ENCODE measurements at places on chromosomes 7 and 10.

DNA sequence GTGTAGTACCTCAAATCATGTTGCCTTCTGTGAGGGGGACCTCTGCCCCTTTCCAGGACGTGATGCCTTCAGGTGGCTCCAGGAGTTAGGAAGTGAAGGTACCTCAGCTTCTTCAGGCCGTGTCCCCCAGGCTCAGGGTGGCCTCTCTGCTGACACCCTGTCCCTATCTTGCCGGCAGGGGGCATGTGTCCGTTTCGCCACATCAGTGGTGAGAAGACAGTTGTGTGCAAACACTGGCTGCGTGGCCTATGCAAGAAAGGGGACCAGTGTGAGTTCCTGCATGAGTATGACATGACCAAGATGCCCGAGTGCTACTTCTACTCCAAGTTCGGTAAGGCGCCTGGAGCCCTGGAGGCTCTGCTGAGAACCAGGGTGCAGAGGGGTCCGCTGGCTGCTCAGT is 9.2 kb downstream of the CPSF4 start:
- DNase-seq, result no peak

- DNase-seq, result no peak
Observed at GRCh38 chr7:145957160-145957890, 159.3 kb upstream of the CNTNAP2 start.

DNA sequence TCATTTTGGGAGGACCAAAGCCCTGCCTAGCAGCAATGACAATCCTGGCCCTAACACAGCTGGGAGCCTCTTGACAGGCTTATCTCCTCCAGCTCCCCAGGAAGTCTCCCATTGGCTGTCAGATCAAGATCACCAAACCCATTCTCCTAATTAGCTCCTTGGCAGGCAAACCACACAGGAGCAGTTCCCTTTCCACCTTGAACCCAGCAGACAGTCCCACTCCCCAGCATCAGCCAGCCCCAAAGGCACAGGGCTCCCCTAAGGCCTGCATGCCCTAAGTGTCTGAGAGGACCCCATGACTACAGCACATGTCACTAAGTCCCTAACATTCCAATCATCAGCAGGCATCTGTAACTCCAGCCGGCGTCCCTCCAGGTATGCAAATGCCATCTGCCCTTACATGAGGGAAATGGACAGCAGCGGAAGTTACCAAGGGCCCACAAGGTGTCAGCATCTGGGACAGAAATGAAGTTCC is 348.5 kb downstream of the KCNMA1 start:
- no peak for DNase-seq

DNA sequence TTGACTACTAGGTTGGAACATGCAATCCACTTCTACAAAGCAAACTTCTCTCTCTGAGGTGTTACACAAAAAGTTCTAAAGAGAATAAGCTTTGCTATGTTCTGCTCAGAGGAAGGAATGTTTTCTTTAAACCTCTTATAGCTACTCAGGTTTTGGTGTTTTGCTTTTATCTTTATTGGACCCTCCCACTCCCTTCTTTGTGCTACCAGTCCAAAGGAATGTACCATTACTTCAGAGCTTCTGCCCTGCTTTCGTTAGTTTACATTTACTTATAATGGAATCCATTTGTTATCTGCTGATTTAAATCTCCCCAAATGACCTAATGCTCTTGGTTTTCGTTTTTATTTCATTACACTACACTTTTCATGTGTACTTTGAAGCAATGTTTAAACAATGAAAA is 154.9 kb downstream of the ATE1 start:
- DNase-seq, result no peak

- DNase-seq, result no peak
Observed at GRCh38 chr10:117638664-117639200, 96.2 kb downstream of the EMX2 start.

DNA sequence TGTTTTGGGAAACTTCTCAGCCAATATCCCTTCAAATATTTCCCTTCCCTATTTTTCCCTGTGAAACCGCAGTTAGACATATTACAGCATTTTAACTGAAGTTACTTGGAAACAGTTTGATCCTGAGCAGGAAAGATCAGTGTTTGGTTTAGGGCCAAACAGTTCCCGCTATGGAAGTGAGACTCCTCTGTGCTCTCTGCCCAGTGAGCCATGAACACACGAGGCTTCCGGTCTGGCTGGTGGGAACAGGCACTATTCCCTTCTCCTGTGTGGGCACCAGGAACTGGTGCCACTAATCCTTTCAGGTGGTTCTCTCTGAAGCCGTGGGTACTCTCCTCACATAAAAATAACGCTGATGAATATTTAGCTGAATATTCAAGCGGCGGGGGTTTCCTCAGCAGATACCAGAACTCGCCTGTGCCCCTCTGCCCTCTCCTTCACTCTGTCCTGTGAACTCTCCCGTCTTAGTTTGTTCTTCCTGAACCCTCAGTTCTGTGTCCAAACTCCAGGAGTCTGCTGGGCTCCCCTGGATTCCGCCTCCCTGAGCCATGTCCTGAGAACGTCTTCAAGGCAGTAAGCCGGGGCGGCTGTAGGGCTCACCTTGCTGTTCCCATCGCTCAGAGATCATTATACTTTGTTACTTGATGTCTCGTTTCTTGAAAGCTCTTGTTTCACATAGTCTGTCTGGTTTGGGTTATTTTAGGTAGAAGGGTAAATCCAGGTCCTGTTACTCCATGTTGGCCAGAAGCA is 25.7 kb downstream of the FOXL3 start:
- no peak for DNase-seq

- no peak for DNase-seq
Observed at GRCh38 chr7:55365205-55365674, at the start of gene LANCL2. LANCL2 (plus strand) TSS chr7:55365337; CDS start chr7:55366026, 689 bp downstream.

- DNase-seq, result no peak
Observed at GRCh38 chr10:72954596-72955554, at the start of gene PLA2G12B. PLA2G12B (minus strand) TSS chr10:72954806; CDS start chr10:72954685, 121 bp downstream.

- DNase-seq, result no peak
Observed at GRCh38 chr10:118605694-118606093, 10.2 kb upstream of the PRLHR start.

DNA sequence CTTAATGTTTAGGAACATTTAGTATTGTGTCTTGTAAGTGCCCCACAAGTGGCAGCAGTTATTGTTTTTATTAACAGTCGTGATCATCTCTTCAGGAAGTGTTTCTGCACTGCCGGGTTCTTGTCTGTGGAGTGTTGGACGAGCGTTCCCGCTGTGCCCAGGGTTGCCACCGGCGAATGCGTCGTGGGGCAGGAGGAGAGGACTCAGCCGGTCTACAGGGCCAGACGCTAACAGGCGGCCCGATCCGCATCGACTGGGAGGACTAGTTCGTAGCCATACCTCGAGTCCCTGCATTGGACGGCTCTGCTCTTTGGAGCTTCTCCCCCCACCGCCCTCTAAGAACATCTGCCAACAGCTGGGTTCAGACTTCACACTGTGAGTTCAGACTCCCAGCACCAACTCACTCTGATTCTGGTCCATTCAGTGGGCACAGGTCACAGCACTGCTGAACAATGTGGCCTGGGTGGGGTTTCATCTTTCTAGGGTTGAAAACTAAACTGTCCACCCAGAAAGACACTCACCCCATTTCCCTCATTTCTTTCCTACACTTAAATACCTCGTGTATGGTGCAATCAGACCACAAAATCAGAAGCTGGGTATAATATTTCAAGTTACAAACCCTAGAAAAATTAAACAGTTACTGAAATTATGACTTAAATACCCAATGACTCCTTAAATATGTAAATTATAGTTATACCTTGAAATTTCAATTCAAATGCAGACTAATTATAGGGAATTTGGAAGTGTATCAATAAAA is 22.2 kb downstream of the PLA2G12B start:
- no peak for DNase-seq

DNA sequence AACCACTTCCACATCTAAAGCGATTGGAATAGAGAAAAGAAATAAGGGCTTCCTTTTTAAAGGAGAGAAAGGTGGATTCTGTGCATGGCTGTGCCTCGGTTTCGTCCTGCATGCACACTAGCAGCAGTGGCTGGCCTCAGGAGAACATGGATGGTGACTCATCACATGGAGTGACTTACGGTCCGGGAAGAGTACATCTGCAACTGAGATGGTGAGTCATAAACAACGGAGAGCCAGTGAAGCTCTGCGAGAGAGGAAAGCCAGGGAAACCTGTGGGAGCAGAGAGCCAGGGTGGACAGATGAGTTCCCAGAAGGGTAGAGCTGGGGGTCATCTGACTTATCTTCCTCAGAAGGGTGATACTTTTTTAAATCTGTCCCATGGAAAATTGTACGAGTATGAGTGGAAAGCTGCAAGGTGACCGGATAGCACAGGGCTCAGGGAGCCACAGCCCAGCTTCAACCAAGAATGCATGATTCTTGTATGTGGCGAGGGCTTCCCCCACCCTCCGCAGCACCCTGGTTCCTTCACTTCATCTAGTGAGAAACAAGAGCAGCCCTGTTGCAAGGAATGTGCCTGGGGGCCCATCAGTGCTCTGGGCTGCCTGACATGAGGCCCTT is 259.1 kb downstream of the KLF6 start:
- peak; percentile 70 for DNase-seq

GRCh38 chr7:28517606-28518005 is 105.3 kb downstream of the CREB5 start:
- DNase-seq, result no peak

GRCh38 chr10:131737543-131738395 is 163.0 kb upstream of the PPP2R2D start:
- DNase-seq, result peak; percentile 58

DNA sequence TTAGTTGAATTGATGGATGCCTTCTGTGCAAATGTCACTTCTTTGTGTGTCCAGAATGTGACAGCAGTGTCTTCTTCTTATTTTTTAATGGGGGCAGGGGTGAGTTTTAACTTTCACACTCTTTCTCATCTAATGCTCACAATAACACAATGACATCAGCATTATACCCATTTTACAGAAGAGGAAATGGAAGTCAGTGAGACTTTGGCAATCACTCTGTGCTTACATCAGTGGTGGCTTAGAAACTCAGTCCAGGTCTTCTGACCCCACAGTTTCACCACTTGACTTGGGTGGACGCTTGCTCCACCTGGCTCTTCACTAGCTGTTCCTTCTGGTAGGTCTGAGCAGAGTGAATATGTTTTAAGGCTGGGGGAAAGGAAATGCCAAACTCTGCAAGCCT is 124.0 kb downstream of the PRKCQ start:
- no peak for DNase-seq

GRCh38 chr7:92705831-92706230 is 115.6 kb upstream of the FAM133B start:
- no peak for DNase-seq

DNA sequence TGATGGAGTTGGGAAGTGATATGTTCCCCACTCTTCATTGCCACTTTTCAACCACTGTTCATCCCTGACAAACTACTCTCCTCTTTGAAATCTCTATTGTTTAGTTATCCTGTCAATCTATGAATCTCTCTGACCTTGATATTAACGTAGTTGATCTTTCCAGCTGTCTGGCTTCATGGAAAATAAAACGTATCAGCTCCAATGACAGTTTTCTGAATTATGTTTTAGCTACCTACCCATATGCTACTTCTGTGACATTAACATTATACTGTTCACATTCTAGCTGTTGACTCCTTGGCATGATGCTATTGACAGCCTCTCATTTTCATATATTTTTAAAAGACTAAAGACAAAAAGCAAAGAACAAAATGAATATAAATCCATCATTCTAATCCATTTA is 53.3 kb downstream of the PCLO start:
- no peak for DNase-seq

DNA sequence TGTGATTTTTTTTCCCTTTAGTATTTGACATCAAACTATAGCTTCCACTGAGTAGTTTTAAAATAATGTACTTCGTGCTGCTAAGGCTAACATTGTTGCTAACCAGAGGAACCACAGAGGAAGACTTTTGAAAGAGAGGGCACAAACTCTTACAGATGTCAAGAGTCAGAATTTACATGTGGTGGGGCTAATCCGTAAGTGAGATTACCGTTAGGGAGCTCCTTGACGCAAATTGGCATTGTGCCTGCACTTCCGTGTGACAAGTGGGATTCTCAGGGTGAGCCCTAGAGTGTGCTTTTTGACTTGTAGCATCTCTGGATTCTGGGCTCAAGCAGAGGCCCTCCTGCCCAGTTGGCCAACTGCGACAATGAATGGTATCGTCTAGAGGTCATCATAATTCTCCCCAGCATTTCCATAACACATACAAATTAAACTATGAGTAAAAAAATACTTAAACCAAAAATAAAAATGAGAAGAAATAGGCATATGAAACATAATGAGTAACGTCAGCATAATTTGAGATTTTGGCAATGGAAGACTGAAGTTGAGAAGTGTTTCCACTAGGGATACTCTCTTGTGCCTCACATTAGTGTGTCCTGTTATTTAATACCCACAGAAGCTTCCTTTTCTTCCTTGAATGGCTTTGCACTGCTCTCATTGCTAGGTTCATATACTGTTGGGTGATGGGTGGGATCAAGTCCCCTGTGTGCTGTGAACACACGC is 164.0 kb downstream of the SDK1 start:
- DNase-seq, result no peak

DNA sequence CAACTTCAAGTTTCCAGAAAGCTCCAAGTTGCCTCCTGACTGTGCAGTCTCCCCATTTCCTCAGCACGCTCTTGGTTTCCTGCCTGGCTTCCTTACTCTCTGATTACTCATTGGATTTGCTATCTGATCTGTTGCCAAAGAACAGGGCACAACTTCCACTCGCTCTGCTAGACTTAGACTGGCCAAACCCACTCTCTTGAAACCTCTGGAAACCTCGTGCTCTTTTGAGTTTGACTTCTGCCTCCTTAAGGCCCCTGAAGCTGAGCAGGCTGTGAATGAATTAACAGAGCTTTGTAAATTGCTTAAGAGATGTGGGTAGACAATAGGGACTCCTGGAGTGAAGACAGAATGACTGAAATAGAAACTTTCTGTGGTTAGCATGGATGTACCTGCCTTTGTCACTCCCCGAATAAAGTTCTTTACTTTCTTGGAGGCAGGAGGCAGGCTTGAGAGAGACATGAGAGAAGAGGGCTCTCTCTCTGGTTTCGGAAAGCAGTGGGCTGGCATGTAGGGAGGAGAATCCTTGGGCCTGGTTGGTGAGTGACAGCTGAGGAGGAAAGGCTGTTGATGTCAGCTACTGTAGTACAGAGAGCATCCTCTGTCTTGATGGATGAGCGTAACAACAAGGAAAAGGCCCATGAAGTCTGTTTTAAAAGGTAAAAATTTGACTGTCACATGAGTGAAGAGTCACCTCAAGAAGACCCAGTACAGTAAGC is 70.8 kb downstream of the CHN2 start:
- no peak for DNase-seq
